ENCODE measurements at places on chromosomes 16 and 17.

DNA sequence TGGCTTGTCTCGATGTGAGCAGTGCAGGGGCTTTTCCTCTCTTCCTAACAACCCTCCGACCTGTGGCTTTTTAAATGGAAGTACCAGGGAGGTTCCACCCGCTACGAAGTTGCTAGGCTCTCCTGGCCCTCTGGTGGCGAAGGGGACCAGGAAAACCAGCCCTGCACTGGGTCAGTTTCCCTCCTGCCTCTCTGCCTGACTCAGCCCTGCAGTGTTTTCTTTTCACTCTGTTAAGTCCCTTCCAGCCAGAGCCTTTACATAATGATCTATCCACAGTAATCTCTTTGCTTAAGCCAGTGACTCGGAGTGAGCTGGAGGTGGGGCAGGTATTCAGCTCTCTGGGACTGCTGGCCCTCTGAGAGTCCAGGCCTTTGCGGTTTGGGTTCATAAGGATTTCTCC is 331.3 kb upstream of the EEF2KMT start:
- no peak for DNase-seq

DNA sequence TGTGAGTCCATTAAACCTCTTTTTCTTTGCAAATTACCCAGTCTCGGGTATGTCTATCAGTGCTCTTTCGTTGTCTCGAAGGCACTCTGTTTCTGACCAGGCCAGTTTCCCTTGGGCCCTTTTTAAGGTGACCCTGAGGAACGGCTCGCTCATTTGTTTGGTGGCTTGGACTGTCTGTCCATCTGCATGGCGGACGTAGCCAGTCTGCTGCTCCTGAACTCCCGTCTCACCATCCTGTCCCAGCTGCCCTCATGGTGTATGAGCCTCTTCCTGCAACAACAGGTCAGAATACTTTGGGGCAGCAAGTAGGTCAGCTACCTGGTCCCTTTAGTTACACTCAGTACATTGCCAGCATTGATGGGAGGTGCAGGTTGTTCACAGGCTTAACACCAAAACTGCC is 19.0 kb downstream of the DRC7 start:
- DNase-seq = no peak

DNA sequence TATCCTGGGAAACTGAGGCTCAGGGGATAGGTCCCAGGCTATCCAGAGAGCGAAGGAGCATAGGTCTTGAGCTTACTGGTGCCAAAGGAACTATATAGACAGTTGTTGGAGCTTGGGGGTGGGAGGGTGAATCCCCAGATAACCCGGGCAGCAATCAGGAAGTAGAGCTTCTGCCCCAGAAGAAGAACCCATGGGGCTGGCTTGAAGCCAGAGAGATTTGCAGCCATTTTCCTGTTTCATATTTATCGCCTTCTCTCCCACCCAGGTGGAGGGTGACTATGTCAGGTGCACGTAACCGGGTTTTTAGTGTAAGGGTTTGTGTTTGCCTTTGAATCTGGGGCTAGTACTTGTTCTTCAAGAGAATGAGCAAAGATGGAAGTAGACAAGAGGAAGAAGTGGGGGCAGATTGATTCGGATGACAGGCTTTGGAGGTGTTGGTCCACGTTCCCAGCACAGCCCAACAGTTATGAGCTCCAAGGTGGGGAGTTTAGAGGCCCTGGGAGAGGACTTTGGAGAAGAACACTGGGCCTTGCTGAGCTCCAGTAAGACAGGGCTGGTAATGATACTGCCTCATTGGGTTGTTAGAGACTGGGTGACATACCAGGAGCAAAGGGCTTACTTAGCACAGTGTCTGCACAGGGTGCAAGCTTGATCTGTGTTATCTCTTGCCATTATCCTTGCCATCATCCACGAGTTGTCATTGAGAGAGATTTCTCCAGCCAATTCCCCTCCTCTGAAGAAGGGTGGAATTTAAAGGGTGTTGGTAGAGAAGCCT is 145.6 kb downstream of the CCDC182 start:
- DNase-seq = no peak

- no peak for DNase-seq
Measured at GRCh38 chr16:5059386-5060072, 6.2 kb downstream of the C16orf89 start.

- DNase-seq = no peak
Measured at GRCh38 chr16:9603316-9603715, 511.9 kb downstream of the HAPSTR1 start.

- no peak for DNase-seq
Measured at GRCh38 chr16:97822-98221, 19.8 kb downstream of the MPG start.

GRCh38 chr17:46171939-46172338 is 21.3 kb downstream of the KANSL1 start:
- no peak for DNase-seq

GRCh38 chr16:86509759-86510464 is 415 bp upstream of the FOXF1 start:
- DNase-seq = no peak

DNA sequence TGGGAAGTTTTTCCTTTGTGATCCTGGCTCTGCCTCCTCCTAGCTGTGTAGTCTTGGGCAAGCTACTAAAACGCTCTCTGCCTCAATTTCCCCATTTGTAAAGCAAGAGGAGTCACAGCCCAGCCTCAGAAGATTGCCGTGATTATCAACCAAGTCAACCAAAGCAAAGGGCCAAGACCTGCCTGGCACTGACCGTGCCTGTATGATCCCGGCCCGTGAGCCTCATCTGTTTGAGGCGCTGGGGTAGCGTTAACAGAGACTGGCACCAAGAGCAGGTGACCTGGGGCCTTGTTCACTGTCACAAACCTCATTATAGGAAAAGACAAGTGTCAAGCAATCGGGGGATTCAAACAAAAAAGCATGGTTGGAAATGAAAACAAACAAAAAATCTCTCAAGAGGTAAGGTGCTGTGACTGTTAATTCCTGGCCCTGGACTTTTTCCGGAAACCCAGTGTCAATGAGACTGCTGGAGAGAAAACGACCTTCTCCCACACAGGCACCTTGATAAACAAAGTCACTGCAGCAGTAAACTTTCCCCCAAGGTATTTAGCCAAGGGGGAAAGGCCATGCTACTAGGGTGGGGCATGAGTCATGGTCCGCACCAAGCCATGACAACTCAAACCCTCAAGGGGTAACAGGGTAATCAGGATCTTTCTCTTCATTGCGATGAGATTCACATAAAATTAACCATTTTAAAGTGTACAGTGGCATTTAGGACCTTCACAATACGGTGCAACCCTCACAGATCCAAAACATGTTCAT is 5.4 kb downstream of the MEAK7 start:
- DNase-seq = no peak

DNA sequence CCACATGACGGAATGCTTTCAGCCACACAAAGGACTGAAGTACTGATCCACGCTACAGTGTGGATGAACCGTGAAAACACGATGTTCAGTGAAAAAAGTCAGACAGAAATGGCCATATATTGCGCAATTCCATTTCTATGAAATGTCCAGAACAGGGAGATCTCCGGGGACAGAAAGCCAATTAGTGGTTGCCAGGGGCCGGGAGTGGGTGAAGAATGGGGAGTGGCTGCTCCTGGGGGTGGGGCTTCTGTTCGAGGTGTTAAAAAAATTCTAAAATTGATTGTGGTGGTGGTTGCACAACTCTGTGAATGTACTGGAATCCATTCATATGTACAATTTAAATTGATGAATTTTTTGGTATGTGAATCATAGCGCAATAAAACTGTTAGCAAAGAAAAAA is 154.8 kb upstream of the HSBP1 start:
- no peak for DNase-seq

DNA sequence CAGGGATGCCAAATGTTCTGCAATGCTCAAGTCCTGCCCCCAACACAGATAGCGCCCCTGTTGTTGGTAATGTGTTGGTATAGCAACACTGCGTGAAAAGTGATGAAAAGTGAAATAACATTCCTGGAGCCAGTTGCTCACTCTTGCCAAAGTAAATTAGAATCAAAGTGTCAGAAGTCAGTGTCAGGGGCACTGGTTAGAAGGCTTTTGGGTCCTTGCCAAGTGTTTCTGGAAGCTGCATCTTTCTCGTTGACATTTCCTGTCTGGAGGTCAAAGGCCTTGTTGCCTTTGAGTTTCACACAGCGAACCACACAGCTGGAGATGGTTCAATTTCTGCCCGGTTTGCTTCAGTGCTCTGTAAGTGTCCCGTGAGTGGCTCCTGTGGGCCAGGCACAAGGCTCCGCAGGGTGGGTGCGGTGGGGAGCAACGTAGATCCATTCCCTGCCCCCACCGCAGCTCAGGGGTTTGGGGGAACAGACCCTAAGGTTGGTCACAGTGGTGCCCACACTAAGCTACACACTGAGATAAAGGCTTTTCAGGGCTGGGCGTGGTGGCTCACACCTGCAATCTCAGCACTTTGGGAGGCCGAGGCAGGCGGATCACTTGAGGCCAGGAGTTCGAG is 3.6 kb upstream of the SLC16A5 start:
- DNase-seq = no peak

DNA sequence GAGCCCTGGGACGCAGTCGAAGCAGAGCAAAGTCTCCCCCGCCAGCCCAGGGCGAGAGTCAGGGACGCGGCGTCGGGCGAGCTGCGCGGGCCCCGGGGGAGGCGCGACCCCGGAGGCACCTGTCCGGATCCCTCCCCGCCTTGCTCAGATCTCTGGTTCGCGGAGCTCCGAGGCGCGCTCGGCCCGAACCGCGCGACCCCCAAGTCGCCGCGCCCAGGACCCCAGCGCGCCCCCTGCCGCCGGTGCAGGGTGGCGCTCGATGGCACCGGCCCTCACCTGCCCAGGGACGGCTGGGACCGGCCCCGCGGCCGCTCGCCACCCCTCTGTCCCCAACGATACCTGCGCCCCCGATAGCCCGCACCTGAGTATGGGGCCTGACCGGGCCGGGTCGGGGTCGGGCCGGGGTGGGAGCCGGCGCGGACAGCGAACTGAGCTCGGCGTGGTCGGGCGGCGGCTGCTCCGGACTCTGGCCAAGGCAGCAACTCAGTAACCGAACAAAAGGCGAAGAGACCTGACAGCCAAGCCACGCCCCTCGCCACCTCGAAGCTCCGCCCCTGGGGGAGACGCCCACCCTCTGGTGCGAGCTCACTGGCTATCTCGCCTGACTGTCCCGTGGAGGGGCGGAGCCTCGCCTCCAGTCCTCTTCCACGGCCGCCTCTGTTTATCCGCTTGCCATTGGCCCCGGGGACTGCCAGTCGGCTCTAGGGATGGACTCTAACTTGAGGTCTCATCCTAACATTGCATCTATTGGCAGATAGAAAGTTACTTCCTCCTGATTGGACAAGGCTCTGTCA is at the start of gene JUP:
TSS of gene JUP (minus strand) at position 485 of the 794 bp plus-strand sequence. CDS start 14,857 bp downstream, outside the sequence.
- DNase-seq = peak; percentile 87

GRCh38 chr16:51549836-51550235 is 398.8 kb upstream of the SALL1 start:
- DNase-seq = no peak

DNA sequence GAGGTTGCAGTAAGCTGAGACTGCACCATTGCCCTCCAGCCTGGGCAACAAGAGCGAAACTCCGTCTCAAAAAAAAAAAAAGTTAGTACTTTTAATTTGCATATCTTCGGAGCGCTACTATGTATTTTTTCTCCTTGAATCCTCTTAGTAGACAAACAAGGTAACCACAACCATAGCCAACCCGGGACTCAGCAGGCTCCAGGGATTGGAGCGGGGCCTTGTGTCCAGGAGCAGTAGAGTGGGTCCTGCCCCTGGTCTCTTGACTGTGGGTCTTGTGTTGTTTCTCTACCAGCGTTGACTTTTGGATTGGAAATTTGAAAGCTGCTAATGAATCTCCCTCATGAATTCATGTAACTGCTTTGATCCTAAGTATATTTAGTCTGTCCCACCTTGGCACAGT is 32.3 kb downstream of the PRMT7 start:
- no peak for DNase-seq

DNA sequence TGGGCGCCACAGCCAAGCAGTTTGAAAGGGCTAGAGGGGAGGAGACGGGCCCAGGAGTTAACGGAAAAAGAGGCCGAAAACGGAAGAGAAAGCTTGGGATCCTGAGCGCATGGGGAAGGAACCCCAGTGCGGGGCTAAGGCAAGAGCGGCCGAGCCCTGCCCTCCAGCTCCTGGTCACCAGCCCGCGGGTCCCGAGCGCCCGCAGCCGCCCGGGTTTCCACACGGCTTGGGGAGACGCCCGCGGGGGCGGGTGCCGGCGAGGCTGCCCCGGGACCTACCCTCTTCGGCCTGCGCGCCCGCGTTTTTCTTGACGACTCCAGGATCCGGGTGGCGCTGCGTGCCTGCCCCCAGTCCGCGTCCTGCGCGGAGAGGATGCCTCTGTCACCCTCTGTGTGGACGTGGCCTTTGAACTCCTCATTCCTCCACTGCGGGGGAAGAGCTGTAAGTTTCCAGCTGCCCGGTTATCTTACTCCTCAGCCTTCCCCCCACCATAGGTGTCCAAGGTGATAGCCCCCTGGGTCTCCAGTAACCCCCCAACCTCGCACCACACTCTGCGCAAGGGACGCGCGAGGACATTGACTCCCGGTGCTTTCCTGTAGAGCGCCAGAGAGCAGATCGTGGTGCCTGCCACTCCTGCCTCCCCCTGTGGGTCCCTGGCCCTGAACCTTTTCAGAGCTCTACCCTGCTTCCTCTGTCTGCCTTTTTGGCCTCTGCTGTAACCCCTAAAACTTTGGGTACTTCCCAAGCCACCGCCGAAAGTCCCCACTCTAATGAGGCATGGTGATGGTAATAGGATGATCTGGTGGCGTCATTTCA is 1.7 kb upstream of the CDH11 start:
- no peak for DNase-seq

Data from GM04503 (cell line).